Activated naive CD4-positive, alpha-beta T cell (primary cell): ENCODE measurements at places on chromosomes 3 and 15.

DNA sequence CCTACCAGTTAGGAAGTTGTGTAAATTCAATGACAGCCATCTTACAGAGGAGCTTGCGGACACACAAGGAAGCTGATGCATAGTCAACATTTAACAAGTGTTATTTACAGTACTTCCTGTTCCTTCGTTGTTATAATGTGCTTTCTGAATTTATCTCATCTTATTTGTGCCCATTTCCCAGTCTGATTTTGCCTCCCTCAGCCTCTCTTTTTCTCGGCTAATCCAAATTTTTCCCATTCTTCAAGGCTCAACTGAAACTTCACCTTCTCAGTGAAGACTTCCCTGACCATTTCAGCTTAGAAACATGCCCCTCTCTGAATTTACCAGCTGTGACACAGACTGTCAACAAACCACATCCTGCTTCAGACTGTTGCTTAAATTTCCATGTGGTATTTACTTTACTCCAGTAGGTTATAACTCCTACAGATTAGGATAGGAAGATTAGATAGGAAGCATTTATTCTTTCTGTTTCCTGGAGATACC, 55.7 kb upstream of the CP start:
- DNase-seq, result no peak

DNA sequence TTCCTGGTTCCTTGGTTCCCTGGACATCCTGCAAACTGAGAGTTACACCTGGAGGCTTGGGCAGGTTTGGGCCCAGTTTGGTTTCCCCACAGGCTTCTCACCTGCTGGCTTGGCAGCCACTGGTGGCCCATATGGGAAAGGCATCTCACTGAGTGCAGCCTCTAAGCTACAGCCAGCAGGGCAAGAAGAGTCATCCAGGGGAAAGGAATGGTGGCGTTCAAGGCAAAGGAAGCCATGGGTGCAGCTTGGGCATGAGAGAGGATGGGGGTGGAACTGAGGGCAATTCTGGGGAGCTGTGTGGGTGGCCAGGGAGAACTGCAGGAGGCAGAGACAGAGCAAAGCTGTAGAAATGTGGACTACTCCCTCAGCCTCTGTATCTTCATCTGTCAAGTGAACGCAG, 106.4 kb downstream of the EPHB1 start:
- DNase-seq, result no peak

GRCh38 chr3:1616744-1617143, 481.9 kb upstream of the CNTN4 start:
- no peak for DNase-seq

- DNase-seq, result no peak
These were observed 5.5 kb upstream of the CCDC39 start for GRCh38 chr3:180684807-180685206.

GRCh38 chr3:134359121-134360010, 14.9 kb downstream of the AMOTL2 start:
- no peak for DNase-seq

DNA sequence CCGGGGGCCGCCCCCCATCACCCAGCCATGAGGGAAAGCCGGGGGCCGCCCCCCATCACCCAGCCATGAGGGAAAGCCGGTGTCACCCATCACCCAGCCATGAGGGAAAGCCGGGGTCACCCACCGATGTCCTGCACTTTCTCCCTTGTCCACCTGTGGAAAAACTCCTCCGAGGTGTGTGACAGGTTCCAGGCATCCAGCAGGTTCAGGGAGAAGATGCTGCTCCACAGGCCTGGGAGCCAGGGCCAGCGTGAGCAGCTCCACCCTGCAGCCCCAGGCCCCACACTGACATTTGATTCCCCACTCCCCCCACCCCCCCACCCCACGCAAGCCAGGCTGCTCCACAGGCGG, 15.5 kb upstream of the EHD4 start:
- DNase-seq, result no peak

DNA sequence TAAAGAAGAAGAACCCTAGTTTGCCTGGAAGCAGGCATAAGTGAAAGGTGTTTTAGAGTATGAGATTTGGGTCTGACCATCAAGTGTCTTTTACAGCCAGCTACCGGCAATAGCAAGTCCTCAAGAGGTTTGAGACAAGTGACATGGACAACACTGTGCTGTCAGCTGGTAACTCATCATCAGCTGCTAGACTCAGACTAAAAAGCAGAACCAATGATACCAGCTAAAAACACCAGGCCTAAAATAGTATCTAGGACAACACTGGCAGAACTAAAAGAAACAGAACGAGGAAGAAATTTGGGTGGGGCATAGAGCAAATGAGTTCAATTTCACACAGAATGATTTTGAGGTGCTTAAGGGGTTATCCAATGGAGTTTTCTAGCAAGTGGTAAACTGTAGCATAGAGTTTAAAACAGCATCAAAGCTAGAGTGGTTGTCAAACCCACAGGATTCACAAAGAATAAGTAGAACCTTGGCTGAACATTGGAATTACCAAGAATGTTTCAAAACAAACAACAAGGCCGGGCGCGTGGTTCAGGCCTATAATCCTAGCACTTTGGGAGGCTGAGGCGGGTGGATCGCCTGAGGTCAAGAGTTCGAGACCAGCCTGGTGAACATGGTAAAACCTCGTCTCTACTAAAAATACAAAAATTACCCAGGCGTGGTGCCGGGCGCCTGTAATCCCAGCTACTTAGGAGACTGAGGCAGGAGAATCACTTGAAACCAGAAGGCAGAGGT, 3.9 kb downstream of the CIAO2A start:
- DNase-seq, result no peak

DNA sequence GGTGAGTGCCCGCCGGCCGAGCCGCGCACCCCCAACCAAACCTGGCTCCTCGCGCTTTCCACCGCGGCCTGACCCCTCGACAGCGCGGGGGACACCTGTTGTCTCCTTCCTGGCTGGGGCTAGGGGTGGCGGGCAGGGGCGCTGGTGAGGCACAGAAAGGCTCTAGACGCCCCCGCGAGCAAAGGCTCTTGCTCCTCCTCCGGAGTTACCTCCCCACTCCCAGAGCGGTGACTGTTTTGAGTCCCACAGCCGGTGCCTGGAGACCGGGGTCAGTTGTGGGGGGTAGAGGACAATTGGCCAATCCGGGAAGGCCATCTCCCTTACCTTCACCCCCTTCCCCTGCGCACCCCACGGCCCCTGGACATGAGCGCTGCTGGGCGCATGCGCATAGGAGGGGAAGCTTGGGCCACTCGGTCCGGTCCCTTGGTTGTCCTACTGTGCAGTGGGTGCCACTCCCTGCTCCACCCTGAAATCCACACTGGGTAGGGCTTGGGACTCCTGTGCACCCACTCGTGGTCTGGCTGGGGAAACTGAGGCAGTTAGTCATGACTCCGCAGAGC, 554 bp downstream of the CHST13 start:
- DNase-seq, result no peak

GRCh38 chr3:38117748-38118420, 19.0 kb downstream of the ACAA1 start:
- peak; percentile 24 for DNase-seq

GRCh38 chr3:41662288-41662687, 299.6 kb downstream of the ULK4 start:
- no peak for DNase-seq

GRCh38 chr3:85427467-85427866, 468.7 kb downstream of the CADM2 start:
- no peak for DNase-seq

GRCh38 chr3:72665701-72666446, 182.4 kb downstream of the SHQ1 start:
- peak; percentile 49 for DNase-seq

- no peak for DNase-seq
These were observed 5.7 kb downstream of the OSBPL11 start for GRCh38 chr3:125589547-125590122.

DNA sequence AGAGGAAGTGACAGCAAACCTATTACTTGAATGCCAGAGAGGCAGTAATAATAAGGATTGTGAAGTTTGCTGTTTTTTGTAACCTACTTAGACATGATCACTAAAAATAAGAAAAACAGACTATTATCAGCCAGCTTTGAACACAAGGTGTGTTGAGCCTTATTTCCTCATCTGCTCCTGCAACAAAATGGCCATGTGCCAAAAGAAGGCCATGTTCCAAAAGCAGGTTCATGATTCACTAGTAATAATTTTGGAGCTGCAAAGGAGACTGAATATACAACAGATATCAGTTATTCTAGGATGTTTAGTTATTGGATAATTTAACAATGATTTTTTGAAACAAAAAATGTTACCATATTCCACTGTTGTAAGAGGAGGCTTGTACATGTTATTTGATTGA, 578.7 kb downstream of the SQOR start:
- no peak for DNase-seq

GRCh38 chr3:136490646-136491405, 240.7 kb downstream of the PCCB start:
- DNase-seq, result no peak

DNA sequence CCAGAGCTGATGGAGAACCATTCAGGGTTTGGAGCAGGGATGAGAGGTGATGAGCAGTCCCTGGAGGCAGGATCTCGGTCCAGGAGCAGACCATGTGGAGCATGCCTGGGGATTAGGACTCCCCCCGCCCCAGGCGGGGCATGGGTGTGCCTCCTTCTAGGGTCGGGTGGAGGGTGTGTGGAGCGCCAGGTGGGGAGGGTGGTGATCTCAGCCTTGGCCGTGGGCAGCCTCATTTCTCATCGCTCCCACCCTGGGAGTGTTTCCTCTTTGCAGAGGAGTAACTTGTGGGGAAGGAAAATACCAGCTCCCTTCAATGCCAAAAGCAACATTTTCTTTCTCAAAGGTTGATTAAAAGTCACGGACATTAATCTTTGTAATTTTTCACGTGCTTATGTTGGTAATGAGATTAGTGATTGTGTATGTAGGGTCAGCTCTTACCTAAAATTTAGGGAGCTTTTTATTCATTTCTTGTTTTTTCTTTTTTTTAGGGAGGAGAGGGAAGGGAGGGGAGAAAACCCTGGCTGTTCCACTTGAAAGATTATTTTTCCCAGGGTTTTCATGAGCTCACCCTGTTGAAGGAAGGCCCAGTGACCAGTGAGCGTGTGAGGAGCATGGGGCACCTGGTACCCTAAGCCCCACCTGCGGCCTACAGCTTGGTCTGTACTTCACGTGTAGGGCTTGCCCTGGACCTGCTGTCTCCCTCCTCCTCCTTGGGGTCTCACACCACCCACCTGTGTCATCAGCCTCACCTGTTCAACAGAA, 11.0 kb downstream of the FBLN2 start:
- no peak for DNase-seq

- no peak for DNase-seq
These were observed 124.8 kb downstream of the EDEM1 start for GRCh38 chr3:5312290-5312689.

DNA sequence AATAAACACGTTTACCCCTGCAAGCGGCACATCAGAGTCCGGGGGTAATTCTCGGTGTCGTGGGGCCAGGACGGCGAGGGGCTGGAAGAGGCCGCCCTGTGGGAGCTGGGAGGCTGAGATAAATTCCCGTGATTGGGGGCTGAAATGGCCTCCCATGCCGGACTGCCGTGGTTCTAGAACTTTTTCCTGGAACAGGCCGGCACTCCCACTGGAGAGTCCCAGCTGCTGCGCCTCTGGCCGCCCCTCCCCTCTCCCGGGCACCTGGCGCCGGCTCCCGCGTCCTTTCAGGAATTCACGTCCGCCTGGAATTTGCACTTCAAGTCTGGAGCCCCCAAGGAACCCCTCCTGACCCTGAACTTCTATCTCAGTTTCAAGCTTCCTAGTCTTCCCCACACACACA, 10.8 kb upstream of the LRRC2 start:
- no peak for DNase-seq

DNA sequence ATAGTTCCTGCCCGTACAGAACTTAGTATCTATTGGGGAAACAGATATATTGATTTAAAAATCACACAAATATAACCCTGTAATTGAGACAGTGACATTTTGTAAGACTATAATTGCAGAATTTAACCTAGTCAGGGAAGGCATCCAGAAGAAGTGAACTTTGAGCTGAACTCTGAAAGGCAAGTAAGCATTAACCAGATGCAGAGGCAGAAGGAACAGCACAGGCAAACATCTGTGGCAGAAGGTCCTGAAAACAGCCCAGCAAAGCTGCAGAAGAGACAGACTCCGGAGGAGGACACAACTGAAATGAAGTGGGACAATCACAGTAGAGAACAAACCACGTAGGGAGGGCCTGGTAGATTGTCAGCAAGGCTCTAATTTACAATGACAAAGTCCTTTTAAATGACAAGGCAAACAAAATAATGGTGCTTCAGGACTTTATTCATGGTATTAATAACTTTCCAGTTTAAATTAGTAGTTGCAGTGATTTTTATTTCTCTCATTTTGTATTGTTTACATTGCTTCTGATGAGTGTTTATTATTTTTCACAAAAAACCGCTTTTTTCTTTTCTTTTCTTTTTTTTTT, 14.5 kb downstream of the BCL2A1 start:
- no peak for DNase-seq

GRCh38 chr3:46312991-46313390, 40.9 kb upstream of the CCR2 start:
- no peak for DNase-seq

GRCh38 chr15:26623071-26623470, 149.8 kb downstream of the GABRB3 start:
- no peak for DNase-seq

- DNase-seq, result no peak
These were observed 174.7 kb upstream of the IL12A start for GRCh38 chr3:159813822-159814531.

GRCh38 chr3:175297216-175297615, 438.1 kb downstream of the NAALADL2 start:
- DNase-seq, result no peak

DNA sequence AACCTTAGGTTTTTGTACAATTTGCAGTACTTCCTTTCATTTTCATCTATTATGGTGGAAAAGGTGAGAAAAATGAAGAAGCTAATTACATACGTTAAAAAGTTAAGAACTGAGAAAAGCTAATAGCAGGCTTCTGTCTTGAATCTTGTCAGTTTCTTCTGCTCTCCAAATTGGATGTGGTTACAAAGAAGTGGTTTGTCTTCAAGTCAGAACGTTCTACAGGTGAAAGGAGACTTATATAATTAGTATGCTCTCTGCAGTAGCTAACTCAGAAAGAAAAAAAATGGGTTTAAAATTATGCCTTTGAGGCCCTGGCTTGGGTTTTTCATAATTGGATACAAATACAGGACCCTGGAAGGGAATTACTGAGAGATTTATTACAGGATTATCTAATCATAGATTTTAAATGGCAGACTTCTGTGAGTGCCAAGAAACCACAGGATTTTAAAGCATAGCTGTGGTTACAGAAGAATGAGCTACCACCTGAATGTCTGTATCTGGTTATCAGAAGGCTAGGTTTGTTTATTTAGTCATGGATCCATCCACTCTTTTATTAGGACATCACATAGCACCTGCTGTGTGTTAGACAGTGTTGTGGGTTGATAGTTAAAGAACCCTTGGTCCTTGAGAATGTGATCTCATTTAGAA, 528.1 kb upstream of the MCTP2 start:
- no peak for DNase-seq

- DNase-seq, result no peak
These were observed 97.2 kb downstream of the TBC1D5 start for GRCh38 chr3:17645074-17645698.
